ENCODE measurements at places on chromosomes 13 and 19. TPM values are rescaled to one million over a fixed set of nuclear protein-coding genes. Genes with fewer than 3 reads are reported as not detected.

- no peak for DNase-seq
Observed at GRCh38 chr13:74561155-74561554, 427.0 kb upstream of the KLF12 start.

GRCh38 chr19:49981603-49982593 lies 20.9 kb upstream of the SIGLEC11 start:
- no peak for DNase-seq

DNA sequence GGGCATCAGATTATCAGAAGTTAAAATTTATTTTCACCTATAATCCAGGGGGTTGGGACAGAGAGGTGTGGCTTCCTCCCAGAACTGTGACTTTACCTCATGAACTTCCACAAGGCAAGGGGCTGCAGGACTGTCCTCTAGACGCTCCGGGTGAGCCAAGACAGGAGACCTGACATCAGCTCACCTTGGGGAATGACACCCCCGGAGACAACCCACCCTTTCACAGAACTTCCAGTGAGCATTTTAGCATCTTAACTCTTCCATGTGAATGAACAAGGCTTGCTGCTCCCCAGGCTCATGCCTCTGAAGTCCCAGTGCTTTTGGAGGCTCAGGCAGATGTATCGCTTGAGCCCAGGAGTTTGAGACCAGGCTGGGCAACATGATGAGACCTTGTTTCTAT lies 29.4 kb upstream of the TFDP1 start:
- DNase-seq = peak; percentile 65

ZNF845 gene
- 5.2 TPM for total RNA-seq
